ENCODE measurements at places on chromosomes 5 and 9.

GRCh38 chr9:82466616-82467260, 478.2 kb downstream of the SPATA31D1 start:
- DNase-seq, result no peak

- DNase-seq, result no peak
Measured at GRCh38 chr5:43947935-43948334, 345.0 kb downstream of the NNT start.

DNA sequence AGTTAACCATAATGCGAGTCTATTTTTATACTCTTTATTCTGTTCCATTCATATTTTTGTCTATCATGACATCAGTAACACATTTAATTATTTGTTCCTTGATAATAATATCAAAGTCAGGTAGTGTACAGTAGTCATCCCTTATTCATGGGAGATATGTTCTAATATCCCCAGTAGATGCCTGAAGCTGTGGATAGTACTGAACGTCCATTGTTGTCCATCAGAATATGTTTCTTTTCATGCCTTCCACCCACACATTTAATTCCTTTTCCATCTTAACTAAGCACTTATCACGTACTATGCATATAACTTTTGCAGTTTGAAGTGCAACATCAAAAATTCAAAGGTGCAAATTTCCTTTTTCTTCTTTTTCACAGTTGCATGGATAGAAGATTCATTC, 53.6 kb downstream of the FER start:
- DNase-seq, result no peak

DNA sequence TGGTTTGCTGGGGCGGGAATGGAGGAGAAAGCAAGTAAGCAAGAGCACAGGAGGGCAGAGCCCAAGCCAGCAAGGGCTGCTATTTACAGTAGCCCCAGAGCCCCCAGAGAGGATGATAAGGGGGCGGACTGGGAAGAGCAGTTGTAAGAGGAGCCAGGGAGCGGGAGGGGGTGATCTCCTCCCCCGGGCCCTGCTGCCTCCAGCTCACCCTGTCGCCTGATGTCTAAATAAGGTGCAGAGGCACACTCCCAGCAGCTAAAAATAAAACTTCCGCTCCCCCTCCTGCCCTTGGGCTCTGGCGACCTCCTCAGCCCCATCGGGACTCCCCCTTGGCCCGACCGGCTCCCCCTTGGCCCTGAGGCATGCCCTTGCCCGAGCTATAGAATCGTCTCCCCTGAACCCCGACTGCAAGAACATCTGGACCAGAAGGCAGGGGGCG, 14.4 kb upstream of the CCDC69 start:
- DNase-seq, result no peak

DNA sequence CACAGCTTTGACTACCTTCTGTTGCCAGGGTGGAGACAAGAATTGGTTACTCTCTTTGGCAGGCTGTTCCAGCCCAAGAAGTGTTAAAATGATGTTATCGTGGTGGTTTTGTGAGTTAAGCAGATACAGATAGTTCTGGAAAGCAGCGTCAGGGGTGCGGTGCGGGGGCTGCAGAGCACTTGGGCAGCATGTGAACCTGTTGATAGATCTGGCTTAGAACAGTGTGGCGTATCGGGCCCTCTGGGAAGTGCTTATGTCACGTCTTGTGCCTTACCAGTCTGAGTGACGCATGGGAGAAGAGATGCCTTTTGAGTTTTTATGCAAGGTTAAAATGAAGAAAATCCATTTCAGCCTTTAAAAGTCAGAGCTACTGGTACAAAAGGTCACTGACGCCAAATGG, 152.5 kb downstream of the PRKACG start:
- no peak for DNase-seq

- DNase-seq, result no peak
Measured at GRCh38 chr5:147746986-147747385, 35.5 kb downstream of the JAKMIP2 start.

DNA sequence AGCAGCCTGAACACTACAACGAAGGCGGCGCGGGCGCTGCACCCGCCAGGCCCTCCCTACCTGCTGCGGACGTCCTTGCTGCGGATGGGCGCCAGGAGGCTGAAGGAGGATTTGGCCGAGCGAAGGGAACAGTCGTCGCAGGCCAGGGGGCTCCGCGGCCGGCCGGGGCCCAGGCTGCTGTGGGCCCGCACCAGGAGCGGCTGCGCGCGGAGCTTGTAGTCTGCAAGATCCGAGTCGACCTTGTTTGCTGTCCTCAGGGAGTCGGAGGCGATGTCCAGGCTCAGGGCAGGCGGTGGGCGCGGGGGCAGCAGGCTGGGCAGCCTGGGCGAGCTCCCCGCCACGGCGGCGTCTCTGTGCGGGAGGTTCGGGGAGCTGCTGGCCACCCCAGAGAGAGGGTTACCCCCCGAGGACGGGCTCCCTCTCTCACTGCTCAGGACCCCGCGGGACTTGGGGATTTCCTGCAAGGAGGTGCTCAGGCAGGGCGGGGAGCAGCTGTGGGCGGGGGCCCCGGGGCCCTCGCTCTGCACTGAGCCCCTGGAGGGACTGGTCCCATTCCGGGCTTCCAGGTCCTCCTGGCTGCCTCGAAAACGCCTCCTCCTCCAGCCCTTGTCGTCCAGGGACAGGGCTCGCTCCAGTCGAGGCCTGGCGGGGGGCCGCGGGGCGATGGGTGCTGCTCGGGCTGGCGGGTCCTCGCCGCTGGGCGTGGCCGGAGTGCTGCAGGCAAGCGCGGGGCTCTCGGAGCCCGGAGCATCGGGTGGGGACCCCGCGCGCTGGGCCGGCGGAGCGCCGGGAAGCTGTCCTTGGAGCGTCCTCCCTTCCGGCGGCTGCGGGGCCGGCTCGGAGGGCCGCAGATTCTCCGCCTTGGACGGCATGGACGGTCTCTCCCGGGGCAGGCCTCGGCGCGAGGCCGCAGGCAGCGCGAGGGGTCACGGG, 831 bp downstream of the INPP5E start:
- DNase-seq, result peak; percentile 63

DNA sequence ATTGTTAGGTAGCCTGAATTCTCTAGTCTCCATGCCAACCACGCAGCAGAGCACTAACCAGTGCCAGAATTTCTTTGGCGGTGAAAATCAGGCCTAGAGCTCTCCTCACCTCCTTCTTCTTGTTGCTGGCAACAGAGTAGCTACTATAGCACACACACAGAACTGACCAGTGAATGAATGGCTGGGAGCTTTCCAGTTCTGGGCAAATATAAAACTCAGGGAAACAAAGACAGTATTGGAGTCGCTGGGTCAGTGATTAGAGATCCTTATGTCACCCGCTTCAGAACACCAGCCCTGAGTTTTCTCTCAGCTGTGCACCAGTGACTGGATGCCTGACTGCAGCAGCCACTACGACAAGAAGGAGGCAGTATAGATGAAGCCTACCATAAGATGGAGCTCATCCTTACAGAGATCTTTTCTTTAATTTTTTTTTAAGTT, 26.9 kb upstream of the FEM1C start:
- no peak for DNase-seq

GRCh38 chr5:173816728-173817127, 71.4 kb upstream of the CPEB4 start:
- no peak for DNase-seq

GRCh38 chr5:122415030-122415800, 103.2 kb downstream of the SNCAIP start:
- no peak for DNase-seq

DNA sequence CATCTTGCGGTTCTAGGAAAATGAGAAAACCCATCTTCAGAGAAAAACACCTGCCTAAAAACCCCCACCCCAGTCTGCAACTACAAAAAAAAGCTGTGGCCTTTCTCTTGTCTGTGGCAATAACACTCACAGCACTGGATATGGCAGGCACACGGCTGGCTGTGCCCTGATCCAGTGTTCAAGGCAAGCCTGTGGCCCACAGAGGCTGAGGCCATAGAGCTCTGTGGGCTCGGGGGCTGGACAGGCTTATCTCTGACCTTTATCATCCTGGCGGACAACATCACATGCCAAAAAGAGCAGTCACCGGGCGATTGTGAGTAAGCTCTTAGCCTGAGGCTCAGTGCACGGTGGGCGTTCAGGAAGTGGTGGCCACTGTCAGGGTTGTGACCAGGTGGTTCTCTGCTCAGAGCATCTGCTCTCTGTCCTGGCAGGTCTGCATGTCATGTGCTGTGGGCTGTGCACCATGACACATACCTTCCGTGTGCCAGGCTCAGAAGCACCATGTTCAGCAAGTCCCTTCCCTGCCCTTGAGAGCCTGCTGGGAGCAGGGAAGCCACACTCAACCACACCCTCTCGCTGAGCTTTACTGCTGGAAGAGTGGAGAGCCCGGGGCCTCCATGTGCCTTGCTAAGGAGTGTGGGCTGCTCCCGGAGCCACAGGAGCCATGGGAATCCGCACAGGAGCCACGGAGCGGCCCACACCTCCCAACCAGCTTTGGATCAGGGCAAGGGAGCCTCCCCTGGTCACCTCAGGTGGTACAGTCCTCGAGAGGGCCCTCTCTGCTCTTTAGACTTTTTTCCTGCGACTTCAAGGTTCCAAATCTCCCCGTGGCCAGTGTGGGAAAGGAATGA, 34.6 kb upstream of the WDR38 start:
- peak; percentile 28 for DNase-seq

- peak; percentile 73 for DNase-seq
Measured at GRCh38 chr5:170632985-170633234, 129.1 kb downstream of the KCNIP1 start.

DNA sequence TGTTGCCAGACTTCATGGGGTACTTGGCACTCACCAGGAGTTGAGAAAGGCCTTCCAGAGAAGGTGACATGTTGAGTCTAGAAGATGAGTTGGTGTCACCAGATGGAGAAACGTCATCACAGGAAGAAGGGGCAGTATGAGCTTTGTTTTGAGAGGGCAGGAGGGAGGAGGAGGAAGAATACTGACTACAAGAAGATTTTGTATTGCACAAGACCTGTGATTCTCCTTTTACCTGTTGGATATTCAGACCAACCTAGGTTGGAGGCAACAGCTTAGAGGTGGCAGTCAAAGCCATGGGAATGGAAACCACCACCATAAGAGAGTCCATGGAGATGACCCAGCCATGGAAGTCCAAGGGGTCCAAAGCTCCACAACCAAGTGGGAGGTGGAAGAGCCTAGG, 154.2 kb downstream of the TSSK1B start:
- DNase-seq, result no peak

GRCh38 chr5:142684508-142685041, 1.3 kb downstream of the FGF1 start:
- DNase-seq, result no peak

- no peak for DNase-seq
Measured at GRCh38 chr5:159128070-159128541, 28.4 kb upstream of the EBF1 start.

All from activated naive CD8-positive, alpha-beta T cell treated with anti-CD3 and anti-CD28 coated beads, Interleukin-2, amount 50 U/mL, for 24 hours (primary cell).